Stimulated activated CD4-positive, alpha-beta T cell treated with anti-CD3 and anti-CD28 coated beads, Interleukin-15, amount 100 ng/mL, for 24 hours (primary cell): ENCODE measurements at places on chromosomes 2 and 18.

DNA sequence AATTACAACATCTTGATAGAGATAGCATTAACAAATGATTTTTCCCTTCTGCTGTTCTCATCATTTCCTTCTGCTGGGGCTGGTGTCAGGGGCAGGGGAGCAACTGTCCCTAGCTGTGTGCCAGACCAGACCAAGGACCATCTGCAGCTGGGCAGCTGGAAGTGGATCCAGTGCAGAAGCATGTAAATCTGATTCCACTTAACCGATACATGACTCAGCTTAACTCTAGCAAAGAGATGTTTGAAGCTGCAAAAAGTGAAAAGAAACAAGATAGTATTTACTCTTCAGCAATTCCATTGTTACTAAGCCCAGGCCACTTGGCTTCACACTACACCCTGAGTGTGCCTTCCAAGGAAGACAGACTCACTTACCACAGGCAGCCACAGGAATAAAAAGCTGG, 151.1 kb downstream of the GALNT1 start:
- no peak for DNase-seq

GRCh38 chr2:59578349-59578748, 975.1 kb downstream of the BCL11A start:
- DNase-seq = no peak

DNA sequence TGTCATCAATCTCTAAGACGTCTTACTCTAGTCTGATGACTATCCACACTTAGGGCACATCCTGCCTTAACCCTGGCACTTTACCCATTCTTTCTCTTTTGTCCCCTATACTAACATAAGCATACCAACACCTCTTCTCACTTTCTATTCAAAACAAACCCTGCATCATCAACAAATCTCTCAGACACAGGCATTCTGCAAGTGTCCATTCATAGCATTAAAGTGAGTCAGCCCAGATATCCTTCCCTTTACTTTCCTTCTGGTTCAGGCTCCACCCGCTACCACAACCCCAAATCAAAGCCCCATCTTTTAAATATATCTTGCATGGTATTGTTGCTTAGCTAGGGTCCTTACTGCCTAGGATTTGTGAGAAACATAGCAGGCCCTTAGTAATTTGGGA, 3.8 kb downstream of the GRB14 start:
- DNase-seq = no peak

- no peak for DNase-seq
Measured at GRCh38 chr2:178359192-178359912, 91.6 kb downstream of the PRKRA start.

GRCh38 chr2:240786871-240787311, 33.1 kb downstream of the KIF1A start:
- no peak for DNase-seq

- DNase-seq = no peak
Measured at GRCh38 chr18:49481907-49482306, 5.1 kb downstream of the C18orf32 start.

- no peak for DNase-seq
Measured at GRCh38 chr2:150417278-150417677, 70.2 kb downstream of the RND3 start.

DNA sequence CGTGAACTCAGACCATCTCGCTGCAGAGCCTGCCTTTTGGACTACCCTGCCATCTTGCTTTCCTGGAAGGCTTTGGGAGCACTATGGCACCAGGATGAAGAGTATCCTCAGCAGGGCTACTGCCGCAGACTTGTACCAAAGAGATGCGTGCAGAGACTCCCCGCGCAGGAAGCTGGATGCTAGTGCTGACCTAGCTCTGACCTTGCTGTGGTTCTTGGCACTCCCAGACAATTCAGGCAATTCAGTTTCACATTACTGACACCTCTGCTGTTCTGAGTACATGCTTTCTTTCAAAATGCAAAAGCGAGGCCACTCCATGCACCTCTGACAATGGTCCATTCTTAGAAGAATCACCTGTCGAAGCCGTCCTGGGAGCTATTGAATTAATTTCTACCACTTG, 251.5 kb upstream of the MEX3C start:
- DNase-seq = no peak

DNA sequence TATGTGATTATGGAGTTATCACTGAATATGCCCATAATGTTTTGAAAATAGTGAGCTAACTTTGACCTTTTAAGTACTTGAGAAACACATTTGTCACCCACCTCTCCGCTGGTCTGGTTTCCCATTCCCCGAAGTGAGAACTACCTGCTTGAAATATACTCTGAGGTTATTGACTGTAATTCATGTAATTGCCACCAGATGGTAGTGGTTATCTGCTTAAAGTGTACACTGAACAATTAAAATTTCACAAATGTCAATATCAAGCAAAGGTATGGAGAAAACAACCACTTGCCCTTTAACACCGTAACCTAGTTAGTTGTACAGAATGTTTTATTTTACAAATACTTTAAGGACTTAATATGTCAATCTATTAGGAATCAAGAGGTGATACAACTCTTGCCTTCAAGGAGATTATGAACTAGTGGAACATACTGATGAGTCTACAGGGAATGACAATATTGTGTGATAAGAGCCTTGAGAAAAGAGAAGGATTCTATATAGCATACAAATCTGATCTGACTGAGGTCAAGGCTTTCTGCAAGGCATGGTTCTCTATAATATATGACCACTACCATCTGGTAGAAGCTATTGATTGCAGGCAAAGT, 316.8 kb upstream of the KCNH7 start:
- DNase-seq = no peak

- peak; percentile 24 for DNase-seq
Measured at GRCh38 chr2:101251844-101252407, 760 bp upstream of the CNOT11 start.

GRCh38 chr2:196153480-196153879, 17.9 kb downstream of the STK17B start:
- no peak for DNase-seq

DNA sequence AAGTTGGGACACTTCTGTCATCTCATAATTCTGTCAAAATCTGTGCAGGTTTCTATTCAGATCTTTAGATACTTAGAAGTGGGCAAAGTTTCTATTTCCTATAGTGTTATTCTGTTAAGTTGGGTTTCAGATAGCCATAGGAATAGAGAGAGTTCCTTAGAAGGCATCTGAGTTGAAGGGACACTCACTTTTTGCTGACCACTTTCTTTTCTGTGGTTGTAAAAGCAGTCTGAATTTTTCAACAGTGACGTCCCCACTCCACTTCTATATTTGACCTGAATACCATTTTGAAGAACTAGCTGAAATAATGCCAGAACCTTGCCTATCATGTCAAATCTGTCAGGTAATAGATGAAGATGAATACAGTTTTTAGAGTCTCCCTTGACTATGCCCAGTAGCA, 267.3 kb downstream of the SPAG16 start:
- no peak for DNase-seq

GRCh38 chr2:239066597-239066996, 218.7 kb downstream of the TWIST2 start:
- no peak for DNase-seq

DNA sequence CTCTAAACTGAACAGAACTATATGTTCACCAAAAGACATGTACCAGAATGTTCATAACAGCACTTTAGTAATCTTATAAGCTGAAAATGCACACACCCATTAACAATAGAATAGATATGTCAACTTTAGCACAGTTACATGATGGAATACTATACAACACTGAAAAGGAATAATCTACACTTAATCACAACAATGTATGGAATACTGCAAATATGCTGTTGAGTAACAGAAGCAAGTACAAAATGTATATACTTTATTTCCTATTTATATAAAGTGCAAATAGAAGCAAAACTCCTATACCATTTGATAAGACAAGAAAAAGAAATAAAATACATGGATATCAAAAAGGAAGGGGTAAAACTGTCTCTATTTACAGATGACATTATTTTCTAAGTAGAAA, 352.8 kb downstream of the NCKAP5 start:
- DNase-seq = no peak

- DNase-seq = no peak
Measured at GRCh38 chr2:156356014-156356754, 23.7 kb upstream of the NR4A2 start.

GRCh38 chr2:178330175-178331017, 120.6 kb downstream of the PRKRA start:
- DNase-seq = no peak

DNA sequence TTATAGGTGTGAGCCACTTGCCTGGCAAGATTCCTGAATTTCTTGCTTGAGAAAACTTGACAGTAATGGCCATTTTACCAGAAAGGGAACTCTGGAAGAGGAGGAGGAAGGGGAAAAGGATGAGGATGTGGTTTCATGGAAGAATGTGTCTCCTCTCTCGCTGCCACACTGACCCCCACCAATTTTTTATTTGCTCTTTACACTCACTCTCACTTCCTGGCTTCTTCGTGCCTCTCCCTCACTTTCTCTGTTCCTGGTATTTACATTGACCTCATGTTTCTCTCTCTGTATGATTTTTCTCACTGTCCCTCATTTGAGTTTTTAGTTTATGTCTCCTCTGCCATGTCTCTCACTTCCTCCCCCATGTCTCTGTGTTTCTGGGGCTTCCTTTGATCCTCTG, 134.5 kb upstream of the CAB39 start:
- no peak for DNase-seq

DNA sequence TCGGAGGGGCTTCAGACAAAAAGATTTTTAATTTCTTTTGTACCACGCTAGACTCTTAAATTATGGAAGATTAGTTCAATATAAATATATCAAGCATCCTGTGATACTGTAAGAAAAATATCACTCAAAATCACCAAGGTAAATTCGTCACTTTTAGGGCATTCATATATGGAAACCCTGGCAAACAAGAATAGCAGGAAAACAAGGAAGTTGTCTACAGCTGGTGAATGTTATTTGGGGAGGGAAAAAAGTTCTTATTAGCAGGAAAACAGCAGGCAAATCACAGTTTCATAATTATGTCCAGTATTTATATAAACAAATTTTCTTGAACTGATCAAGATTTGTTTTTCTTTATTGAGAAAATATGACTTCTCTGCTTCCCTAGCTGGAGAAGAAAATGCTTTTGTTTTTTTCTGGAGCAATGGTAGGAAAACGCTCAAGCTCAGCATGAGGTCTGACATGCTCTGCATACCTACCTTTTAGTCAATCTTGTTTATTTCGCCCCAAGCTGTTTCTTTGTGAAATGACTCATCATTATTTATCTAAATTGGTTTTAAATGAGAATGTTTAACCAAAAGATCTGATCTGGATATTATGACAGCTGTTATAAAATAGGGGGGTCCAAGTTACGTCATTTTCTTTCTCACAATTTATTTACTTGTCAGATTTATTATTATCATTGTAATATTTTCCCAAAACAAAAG, 14.7 kb downstream of the LINC00305 start:
- no peak for DNase-seq
